Smooth muscle cell of the pulmonary artery (primary cell): ENCODE measurements at places on chromosomes 5 and 9. TPM values are rescaled to one million over a fixed set of nuclear protein-coding genes. Genes with fewer than 3 reads are reported as not detected.

Gene IFNA6
- not detected in 2 replicates for total RNA-seq

Gene GEMIN5
- 16.7 and 20.7 TPM in 2 replicates for total RNA-seq

Gene GRIN1
- total RNA-seq: 0.10 TPM in 1 of 2 replicates, not detected in the other

Gene ERP44
- total RNA-seq: 15.7 and 21.2 TPM in 2 replicates

Gene SLC6A7
- total RNA-seq: 0.20 TPM in 1 of 2 replicates, not detected in the other

Gene PAEP
- total RNA-seq: not detected in 2 replicates

Gene ARL14EPL
- total RNA-seq: not detected in 2 replicates
